Fibroblast of the conjunctiva (primary cell): ENCODE measurements at places on chromosomes 1 and 21.

DNA sequence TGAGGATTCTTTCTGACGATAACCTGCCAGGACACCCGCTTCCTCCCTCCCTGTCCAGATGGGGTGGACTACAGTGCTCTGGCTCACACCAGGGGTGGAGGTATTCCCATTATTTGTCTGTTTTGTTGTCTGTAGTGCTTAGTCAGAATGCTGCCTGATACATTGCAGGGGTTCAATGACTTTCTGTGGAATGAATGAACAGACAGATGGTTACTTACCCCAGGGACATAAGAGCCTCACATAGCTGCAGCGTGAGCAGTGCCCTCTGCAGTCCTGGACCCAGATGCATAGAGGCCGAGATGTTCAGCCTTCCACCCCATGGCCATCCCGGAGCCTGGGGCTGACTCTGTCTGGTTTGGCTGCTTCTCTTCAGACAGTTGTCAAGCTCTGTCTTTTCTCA lies 13.0 kb upstream of the F3 start:
- no peak for DNase-seq

DNA sequence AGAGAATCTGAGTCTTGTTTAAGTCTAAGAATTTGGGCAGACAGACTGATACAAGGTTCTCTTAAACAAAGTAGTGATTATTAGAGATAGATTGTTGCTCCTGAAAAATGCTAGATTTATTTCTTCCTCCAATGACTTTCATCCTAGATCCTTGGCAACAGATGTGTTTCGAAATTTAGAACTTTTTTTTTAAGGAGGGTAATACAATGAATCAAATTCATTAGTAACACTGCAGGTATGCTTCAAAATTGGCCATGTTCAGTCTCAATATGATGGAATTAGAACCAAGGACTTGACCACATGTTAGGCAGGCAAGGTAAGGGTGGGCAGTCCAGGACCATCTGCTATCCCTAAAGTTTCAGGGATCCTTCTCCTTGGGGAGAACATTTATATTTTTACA lies 4.5 kb upstream of the LCE1F start:
- no peak for DNase-seq

- DNase-seq = no peak
Observed at GRCh38 chr1:70909262-70909822, 138.3 kb downstream of the PTGER3 start.

GRCh38 chr21:26148071-26148839 lies 22.3 kb downstream of the APP start:
- DNase-seq = no peak

GRCh38 chr1:20187103-20187812 lies 940 bp upstream of the PLA2G2C start:
- no peak for DNase-seq

DNA sequence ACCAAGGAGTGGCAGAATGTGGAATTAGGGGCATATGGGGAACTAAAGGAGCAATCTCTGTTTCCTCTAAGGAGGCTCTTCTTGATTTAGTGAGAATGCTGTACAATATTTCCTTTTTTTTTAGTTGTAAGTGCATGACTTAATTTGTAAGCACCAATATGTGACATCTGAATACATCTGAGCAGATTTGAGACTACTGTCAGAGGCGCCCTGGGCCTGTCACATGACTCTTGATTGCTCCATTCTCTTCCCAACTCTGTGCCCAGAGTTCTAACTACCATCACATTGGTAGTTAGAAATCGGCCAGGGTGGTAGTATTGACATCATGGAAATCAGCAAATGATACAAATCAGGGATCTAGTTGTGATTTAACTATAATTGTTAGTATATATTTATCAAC lies 110.1 kb upstream of the LMO4 start:
- DNase-seq = no peak

DNA sequence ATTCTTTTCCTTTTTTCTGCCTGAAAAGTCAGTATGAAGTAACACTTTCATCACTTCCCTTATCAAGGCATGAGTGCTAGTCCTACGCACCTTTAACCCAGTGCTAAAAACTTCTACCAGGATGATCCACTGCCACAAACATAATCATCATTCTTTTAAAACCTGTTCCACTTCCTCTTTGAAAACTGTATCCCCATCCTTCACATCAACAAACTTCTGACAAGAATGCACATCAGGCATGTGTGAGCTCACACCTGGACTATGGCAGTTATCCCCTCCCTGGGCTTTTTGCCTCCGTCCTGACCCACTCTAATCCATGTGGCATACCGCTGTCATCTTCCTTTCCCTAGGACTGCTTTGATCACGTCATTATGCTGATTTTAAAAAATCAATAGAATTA lies 70.2 kb downstream of the ESRRG start:
- no peak for DNase-seq

DNA sequence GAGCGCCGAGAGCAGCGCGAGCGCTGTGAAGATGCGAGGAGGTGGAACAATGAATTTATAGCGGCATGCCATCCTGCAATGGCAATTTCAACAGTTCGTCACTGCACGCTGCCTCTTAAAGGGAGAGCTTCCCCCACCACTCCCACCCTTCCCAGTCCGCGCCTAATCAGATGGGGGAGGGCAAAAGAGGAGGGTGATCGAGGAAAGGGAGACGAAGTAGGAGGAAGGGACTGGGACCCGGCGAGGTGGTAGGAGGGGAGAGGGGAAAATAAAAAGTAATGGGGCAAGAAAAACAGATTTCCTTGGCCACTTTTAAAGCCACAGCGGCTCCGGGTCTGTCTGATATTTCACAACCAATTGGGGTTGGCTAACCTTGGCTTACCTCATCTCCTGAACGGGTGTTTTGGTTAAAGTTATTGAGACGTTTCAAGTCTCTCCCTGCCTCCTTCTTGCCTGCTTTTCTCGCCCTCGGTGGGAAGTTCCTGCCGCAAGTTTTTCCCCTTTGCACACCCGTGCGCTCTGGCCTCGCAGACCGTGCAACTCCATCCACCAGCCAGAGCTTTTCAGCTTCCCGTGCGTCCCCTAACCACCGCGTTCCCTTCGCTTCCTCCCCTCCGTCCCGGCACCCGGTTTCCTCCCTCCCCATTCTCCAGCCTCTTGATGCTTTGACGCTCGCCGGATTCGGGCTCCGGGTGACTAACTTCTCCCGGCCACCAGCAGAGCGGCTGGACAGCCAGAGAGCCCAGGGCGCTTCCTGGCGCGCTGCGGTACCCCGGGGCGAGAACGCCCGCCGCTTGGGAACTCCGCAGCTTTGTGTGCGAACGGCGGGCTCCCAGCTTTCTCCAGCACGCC lies at the start of gene ADAMTS5:
Gene ADAMTS5 (minus strand): TSS at position 27 of the 852 bp plus-strand sequence. CDS start 697 bp downstream, outside the sequence.
- no peak for DNase-seq

DNA sequence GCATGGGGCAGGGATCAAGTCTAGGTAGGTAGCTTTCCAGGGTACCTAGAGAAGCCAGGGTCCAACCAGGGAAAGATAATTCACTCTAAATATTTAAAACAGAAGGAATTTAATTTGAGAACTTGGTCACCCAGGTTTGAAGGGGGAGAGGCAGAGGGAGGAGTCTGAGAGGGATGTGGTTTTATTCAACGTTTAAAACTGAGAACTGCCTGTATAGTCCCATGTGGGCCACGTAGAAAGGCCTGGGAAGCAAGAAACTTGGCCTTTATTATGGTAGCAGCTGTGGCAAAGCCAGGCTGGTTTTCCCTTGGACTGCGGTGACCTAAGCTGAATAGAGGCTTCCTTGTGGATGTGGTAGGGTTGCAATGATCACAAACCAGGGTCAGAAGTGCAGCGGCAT lies 42.0 kb upstream of the DUSP10 start:
- no peak for DNase-seq

DNA sequence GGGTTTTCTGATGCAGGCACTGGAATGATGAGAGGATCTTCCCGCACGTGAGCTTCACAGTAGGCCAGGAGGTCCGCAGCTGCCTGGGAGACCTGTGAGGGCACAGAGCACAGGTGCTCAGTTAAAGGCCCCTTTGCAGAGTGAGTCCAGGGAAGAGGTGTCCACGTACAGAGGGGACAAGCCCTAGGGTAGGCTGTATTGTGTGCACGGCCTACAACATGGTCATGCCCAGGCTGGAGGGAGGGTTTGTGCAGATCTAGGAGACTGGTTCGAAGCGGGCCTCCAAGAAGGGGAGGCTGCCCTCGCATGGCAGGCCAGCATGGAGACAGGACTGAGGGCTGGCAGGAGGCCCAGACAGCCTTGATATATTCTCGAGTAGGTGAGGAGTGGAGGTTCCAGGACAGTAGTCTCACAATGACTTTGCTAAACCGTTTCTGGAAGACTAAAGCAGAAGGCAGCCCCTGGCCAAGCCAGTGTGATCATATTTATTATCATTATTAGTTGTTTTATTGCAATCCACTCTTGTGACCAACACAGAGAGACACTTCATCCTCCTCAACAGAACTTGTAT lies 48.0 kb upstream of the B3GALNT2 start:
- no peak for DNase-seq

GRCh38 chr1:119115311-119115710 lies 25.1 kb downstream of the WARS2 start:
- DNase-seq = no peak

DNA sequence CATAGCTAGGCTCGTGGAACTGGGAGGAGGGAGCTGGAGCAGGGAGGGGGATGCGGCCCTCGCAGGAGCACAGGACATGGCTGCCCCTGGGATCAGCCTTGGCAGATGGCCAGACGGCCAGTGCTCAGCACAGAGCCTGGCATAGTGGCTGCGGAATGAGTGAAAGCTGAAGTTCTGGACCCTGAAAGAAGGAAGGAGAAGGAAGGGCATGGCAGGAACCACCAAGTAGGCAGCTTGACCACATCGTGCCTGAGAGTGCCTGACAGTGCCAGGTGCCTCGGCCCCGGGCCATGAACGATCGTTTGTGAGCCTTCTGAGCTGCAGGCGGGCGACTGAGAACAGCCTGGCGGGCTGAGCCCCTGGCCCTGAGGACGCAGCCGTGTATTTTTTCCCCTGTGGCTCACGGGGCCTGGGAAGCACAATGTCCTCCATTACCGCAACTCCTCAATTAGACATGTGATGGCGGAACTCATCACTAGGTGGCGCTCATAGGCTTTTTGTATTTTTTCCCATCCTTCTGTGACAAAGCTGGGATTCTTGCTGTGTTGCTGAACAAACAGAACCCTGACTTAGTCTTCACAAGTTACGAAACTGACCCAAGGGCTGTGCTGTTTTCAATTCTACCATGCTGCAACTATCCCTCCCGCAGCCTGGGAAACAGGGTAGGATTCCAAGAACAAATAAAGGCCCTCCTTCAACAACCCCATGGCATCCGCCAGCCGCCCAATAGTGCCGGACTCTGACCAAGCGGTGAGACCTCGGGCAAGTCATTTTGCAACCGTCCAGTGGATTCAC lies 29.9 kb upstream of the TMEM61 start:
- peak; percentile 82 for DNase-seq

GRCh38 chr1:25082216-25082899 lies 149.9 kb downstream of the SYF2 start:
- DNase-seq = no peak

DNA sequence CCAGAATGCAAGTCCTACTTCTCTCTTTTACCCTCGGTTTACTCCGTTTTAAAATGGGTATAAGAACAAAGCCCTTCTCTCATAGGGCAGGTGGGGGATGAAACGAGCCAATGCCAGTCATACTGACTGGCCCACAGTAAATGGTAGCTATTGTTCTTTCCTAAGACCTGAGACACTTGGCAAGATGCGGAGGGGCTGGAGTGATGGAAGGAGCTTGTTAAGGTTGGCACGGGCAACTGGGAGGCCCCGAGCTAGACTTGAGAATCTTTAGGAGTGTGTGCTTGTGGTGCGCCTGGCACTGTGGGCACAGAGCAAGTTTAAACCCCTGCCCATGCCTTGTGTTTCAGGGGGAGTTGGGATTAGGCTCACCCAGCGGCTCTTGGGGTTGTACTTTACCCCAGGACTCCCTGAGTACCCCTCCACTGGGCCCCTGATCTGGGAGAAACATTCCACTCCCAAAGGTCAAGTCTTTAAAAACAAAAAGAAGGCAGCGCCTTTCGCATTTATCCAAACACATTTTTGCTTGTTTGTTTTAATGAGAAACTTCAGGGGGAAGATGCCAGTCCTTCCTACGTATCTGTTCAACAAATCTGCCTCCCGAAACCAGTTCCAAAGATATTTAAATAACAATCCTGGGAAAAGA lies 240.6 kb upstream of the TMEM51 start:
- no peak for DNase-seq

DNA sequence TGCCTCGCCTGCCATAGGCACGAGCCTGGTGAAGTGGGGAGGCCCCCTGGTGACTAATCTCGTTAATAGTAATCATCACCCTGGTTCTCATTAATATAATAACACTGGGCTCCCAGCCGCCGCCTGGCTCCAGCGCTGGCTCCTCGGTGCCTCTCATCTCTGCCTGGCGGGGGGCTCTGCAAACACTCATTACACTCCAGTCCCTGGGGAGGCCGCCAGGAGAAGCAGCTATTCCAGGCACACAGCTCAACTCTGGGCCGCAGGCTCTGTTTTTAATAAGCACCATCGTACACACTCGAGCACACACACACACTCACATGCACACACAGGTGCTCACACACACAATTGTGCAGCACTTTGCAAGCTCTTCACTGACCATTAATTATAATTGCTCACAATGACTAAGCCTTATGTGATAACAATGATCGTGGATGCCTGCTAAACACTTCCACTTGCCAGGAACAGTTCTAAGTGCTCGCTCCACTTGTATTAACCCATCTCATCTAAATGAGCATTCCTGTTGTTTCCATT lies 52.2 kb downstream of the SDC3 start:
- DNase-seq = no peak

DNA sequence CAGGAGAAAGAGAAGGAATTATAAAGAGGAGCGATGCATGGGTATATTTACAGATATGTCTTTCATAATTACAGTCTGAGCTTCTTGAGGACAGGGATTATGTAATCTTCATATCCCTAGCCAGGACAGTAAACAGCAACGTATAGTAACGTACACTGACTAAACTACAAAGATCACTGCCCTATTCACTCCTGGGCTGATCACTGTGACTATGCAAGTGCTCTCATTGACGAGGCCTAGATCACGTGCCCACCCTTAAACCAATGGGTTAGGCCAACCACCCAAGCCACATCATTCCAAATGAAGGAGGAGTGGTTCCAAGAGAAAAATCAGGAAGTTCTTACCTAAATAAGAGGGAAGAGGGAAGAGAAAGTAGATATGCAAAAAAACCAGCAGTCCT lies 18.5 kb downstream of the PIK3R3 start:
- no peak for DNase-seq

GRCh38 chr1:162878000-162878596 lies 17.1 kb upstream of the CCDC190 start:
- peak; percentile 70 for DNase-seq

GRCh38 chr1:37602750-37603694 lies 7.3 kb upstream of the GNL2 start:
- no peak for DNase-seq

GRCh38 chr1:192439373-192440025 lies 122.7 kb downstream of the RGS21 start:
- peak; percentile 12 for DNase-seq

DNA sequence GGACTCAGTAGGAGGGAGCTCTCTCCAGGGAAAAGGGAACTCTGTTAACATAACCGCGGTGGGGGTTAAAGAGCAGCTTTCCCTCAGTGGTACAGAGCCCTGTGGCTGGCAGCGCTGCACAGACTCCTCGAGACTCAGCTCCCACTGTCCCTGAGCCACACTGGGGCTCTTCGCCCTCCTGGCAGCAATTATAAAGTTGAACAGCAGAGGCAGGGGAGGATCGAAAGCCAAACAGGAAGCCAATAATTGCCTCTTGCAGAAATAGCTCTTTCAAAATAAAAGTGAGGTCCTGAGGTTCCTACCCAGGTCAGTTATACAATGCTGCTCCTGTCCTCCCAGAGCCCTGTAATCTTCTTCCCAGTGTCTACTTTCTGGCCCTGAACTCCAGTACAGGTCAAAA lies 77.0 kb downstream of the FAM78B start:
- DNase-seq = no peak

GRCh38 chr21:42118901-42119300 lies 47.8 kb downstream of the UMODL1 start:
- no peak for DNase-seq
